ENCODE measurements at places on chromosomes 1 and 21.

- DNase-seq, result no peak
Observed at GRCh38 chr21:28418726-28419514, 573.8 kb downstream of the LTN1 start.

GRCh38 chr1:21298981-21299391 is 8.7 kb upstream of the ECE1 start:
- DNase-seq, result no peak

DNA sequence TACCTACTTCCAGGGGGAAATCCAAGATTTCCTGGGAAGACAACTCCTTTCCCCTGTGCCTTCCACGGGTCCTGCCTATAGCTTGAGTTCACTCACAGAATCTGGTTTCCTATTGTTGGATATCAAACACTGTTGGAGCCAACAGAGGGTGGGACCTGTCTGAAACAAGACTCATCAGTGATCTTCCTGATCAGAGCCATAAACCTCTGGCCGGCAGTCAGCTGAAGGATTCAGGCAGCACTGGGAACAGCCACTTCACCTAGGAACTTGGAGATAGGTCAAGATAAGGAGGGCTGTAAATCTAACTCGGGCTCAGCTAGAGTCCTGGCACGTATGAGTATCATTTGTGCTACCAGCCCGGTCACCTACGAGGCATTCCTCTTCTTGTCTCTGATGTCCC is 23.3 kb downstream of the SH3BP5L start:
- DNase-seq, result no peak

GRCh38 chr1:31843506-31843905 is 27.7 kb upstream of the SPOCD1 start:
- no peak for DNase-seq

DNA sequence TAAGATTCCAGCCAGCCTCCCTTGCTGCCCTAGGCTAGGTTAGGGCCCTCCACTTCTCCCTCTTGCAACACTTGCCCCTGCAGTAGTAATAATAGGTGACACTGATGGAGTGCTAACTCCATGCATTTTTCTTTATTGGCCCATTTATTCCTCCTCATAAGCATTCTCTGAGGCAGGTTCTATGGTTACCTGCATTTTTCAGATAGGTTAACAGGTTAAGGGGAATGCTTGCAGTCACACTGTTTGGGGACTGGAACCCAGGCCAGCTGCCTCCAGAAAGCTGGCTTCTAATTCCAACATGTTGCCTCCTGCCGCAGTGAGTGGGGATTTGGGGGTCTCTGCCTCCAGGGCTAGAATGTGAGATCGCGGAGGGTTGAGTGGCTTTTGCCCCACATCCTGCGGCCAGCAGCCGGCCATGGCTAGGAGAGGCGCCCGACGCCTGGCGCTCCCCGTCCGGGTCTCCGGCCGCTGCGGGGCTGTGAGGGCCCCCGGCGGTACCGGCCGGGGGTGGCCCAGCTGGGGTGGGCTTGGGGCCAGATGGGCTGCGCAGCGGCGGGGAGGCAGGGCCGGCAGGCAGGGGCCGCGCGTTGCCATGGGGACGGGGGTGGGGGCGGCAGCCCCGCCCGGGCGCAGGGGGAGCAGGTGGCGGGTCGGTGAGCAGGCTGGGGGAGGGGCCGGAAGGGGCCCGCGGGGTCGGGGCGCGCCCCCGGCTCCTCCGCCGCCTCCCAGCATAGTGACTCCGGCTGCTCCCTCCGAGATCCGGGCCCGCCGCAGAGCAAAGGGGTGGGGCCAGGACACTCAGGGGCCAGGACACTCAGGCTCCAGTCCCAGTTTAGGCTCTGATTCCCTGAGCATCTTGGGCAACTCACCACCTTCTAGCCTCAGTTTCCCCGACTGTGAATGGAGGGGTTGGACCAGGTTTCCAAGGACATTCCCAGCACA is 68.4 kb upstream of the SSBP3 start:
- no peak for DNase-seq

GRCh38 chr1:160826546-160826945 is 30.6 kb downstream of the LY9 start:
- DNase-seq, result no peak

GRCh38 chr1:55040933-55041494 is 1.7 kb downstream of the PCSK9 start:
- DNase-seq, result no peak

GRCh38 chr1:151606384-151606783 is 5.5 kb upstream of the SNX27 start:
- no peak for DNase-seq

- DNase-seq, result no peak
Observed at GRCh38 chr1:26290122-26290881, 10.4 kb downstream of the SH3BGRL3 start.

- no peak for DNase-seq
Observed at GRCh38 chr1:161099090-161099802, 1.1 kb downstream of the KLHDC9 start.

DNA sequence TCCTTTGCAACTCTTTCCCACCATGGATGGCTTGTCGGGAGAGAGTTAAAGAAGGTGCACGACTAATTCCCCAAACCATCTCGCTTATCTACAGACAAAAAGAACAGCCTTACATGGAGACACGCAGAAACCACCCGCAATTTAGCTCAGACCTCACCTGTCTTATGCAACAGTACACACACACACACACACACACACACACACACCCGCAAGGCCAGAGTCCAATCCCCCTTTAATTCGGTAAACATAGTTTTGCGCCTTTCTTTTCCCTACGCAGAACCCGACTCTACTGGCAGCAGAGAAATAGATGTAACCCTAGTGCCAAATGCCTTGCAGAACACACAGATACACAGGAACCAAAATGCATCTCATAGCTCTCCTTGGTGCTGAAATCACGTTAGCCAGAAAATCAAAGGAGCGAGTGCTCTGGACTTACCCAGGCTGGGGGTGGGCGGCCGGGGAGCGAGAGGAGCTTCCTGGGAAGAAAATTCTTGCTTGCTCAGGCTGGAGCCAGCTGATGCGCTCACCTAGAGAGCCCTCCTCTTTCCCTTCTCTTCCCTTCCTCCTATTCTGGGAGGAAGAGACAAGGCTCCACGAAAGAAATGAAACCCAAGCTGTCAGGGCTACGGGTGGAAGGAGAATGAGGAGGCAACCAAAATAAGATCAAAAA is 470 bp downstream of the TNR start:
- DNase-seq, result no peak

GRCh38 chr21:34078915-34079314 is 5.5 kb downstream of the MRPS6 start:
- DNase-seq, result no peak

DNA sequence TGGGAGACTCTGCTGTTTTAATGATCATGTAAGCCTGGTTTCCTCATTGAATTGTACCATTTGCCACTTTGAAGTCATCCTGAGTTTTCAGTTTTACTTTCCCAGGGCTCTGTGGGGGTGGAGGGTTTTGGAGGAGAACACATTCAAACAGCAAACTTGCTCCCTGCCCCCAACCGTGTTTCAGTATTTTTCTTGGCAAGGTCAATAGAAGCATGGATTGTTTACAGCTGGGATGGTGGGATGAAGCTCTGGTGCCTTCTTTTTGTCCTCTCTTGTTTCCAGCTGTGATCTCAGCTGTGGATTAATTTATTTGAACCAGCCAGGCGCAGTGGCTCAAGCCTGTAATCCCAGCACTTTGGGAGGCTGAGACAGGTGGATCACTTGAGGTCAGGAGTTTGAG is 54.3 kb upstream of the SERBP1 start:
- DNase-seq, result no peak

GRCh38 chr1:197675583-197676208 is 99.6 kb downstream of the DENND1B start:
- peak; percentile 29 for DNase-seq

DNA sequence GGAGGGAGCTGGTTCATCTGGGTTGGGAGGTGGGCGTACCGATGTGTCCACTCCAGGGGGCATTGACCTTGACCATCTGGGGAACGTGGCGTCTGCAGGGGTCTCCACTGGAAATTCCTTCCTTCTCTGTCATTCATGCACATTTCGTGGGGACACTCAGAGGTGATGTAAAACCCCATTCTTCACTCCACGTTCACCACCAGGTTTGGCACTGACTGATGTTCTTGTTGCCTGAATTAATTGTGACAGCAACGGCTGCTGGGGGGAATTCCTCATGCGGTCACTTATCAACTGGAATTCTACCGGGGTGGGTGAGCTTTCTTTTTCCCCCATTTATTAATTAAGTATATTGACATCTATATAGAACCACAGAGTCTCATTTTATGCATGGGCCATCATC is 18.1 kb upstream of the POFUT2 start:
- DNase-seq, result no peak

DNA sequence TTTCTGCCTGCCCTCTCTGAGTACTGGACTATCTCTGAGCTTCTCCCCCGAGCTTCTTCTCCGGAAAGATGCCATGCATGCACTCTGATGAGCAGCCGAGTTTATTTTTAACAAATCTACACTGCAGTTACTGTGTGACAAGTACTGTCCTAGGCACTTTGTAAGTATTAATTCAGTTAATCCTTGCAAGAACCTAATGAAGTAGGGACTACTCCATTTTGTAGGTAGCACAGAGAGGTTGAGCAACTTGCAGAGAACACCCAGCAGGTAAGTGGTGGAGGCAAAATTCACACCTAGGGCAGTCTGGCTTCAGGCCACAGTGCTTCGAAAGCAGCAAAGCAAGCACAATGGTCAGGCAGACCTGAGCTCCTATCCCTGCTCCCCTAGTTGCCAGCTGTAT is 3.8 kb upstream of the TAL1 start:
- no peak for DNase-seq

GRCh38 chr1:153679337-153680119 is 1.0 kb downstream of the NPR1 start:
- DNase-seq, result no peak

DNA sequence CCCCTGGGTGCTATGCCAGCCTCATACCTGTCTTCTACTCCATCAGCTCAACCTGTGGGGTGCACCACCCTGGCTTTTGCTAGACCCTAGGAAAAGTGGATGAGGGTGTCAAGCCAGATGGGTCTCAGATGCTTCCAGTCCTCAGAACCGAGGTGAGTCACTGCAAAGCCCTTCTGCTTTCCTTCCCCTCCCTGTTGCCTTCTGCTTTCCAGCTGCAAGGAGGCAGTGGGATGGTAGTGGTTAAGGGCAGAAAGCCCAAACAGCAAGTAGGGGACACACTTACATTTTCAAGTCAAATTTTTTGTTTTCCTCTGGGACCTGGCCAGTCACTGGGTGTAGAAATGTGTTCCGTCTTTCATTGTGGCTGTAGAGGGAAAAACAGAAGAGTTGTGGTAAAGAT is 60.7 kb upstream of the GOLT1A start:
- DNase-seq, result no peak

- no peak for DNase-seq
Observed at GRCh38 chr1:109290998-109291397, 8.1 kb upstream of the PSRC1 start.

- no peak for DNase-seq
Observed at GRCh38 chr21:45403133-45403824, 1.7 kb upstream of the COL18A1 start.

DNA sequence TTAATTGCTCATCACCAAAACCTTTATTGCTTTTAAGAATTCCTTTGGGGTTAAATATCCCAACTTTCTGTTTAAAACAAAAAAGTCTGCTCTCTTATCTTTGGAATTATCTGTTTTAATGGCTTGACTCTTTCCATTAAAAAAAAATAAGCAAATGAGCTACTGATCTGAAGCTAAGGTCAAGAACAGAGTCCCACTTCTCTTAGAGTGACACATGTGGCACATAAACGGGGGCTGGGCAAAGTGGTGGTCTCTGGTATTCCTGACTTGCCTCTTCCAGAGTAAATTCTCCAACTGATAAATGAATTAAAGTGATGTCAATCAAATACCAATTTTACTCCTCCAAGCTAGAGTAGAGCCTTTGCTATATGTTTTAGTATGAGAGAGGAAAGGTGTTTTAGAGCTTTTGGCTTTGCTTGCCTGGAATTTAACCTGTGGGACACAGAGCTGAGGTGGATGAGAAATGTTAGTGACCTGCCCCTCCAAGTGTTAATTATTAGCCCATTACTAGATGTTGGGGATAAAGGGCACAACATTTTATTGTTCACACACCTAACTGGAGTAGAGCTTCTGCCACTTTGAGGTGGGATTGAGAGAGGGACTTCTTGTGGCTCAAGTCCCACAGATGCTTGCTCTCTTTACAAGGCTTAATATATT is 864.0 kb downstream of the LRRIQ3 start:
- no peak for DNase-seq
